ENCODE measurements at places on chromosomes 4 and X.

DNA sequence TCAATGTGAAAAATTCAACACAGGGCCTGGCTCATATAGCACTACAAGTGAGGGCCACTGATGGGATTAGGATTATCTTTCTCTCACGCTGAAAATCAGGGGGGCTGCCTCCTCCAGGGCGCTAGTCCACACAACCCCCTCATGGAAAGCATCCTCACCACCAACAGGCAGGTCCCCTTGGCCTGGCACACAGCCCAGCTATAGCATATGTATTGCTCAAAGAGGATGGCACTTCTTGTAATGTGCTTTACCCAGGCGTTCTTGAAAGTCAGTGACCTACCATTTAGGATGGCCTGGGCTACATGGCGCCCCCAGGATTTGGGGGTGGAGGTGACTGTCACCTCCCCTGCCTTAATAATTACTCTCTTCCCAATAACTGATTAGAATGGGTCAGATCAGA, 71.0 kb upstream of the LSM6 start:
- DNase-seq, result no peak

DNA sequence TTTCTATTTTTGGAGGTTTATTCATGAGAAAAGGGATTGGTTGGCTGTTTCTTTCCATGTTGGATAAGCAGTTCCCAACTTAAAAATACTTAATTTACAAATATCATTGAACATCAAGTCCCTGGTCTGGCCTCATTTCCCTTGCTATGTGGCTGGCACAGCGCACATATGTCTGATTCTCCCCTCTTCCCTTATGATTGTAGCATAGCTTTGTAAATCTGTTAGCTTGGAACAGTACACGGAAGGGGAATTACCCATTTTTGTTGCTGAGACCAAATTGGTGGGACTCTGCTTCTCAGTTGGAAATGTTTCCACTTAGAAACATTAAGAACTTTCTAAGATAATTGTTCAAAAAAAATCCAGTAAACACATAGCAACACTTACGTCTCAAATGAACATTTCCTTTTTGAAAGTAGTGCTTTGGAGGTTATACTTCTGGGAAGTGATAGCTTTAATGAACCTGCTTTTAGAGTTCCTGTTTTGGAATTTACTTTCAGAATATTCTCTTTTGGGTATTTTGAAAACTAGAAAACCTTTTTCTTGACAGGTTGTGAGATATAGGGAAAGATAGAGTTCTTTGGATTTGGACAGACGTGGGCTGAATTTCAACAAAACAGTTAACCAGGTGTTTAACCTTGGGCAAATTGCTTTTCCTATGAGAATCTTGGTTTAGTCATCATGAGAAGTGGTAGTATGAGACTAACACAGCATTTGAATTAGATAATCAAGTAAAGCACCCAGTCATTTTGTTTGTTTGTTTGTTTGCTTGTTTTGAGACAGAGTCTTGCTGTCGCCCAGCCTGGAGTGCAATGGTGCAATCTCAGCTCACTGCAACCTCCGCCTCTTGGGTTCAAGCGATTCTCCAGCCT, 47.3 kb downstream of the STIM2 start:
- DNase-seq, result no peak

DNA sequence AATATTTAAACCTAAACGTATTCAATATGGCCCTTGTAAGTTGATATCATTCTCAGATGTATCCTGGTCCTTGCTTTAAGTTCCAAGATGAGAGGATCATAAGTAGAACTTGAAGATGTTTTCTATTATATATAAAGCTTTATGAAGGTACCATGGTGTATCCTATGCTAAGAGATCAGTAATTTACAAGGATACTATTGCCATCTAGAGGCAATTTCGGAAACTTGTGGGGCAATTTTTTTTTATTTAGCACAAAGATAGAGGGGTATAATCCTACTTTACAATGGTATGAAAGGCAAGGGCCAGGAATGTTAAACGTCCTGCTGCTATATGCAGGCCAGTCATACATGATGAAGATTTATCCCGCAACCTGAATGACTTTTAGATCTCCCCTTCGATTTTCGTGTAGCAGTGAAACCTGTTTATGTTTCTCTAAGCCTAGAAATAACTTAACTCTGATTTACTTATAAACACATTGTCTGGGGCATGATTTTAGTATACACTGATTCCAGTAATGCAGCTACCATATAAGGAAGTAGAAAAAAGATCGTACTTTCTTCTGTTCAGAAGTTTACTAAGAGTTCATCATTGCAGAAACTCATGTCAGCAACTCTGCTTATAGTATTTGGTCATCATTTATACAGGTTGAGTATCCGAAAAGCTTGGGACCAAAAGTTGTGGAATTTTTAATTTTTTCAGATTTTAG, 2.6 kb downstream of the SLC25A31 start:
- peak; percentile 9 for DNase-seq

GRCh38 chr4:27934871-27935270, 1074.2 kb downstream of the STIM2 start:
- DNase-seq, result no peak

DNA sequence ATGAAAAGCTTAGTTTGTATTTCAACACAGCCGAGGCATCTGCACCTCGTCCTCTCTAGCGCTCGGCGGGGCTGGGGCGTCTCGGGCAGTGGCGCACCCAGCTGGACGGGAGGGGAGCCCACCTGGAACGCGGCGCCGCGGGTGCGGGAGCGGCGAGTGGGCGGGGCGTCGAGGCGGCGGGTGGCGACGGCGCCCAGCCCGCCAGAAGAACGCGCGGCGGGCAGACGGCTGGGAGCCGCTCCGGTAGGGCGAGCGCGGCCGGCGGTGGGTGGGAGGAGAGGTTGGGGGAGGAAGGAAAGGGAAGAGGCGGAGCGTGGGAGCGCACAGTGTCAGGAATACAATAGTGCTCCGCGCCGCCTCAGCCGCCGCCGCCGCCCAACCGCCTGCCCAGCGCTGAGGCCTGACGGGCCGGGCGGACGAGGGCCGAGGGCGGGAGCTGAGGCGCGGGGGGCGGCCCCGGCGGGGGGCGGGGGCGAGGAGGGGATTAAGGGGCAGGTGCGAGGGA, at the start of gene JADE3:
TSS of gene JADE3 (plus strand) at position 324 of the 505 bp plus-strand sequence. CDS start 72,474 bp downstream, outside the sequence.
- DNase-seq, result no peak

GRCh38 chr4:78534286-78534955, 17.1 kb upstream of the ANXA3 start:
- DNase-seq, result no peak

- DNase-seq, result no peak
Measured at GRCh38 chr4:73676136-73676535, 55.9 kb upstream of the RASSF6 start.

Measured in iPS DF 6.9 (cell line).